ENCODE measurements at places on chromosomes 3 and 15. TPM values are rescaled to one million over a fixed set of nuclear protein-coding genes. Genes with fewer than 3 reads are reported as not detected.
A peak's percentile ranks its signal among the peaks of the same experiment; 100 is the strongest.

DNA sequence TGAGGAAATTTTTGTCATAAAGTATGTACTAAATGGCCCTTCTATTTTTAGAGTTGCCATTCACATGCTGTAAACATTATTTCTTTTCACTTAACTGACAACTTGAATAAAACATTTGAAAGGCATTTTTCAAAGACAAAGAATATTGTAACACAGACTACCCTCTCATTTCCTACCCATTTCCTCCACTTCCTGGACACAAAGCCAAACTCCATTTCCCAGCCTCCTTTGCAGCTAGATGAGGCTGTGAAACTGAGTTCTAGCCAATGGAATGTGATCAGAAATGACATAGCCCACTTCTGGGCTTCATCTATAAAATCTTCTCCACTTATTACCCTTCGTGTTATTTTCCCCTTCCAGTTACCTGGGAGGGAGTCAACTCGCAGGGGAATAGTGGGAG, 288.9 kb upstream of the DPH6 start:
- DNase-seq: no peak
- no peaks in the 10 kb centered on the region for H3K36me3 ChIP-seq
- H3K27me3 ChIP-seq: no peaks in the 10 kb centered on the region
- H3K4me1 ChIP-seq: peaks cover 5% of the 10 kb centered on the region
- H3K27ac ChIP-seq: no peak overlapping the region
- H3K4me3 ChIP-seq: no peak overlapping the region

Gene PAK6
- 9.4 TPM for total RNA-seq

DNA sequence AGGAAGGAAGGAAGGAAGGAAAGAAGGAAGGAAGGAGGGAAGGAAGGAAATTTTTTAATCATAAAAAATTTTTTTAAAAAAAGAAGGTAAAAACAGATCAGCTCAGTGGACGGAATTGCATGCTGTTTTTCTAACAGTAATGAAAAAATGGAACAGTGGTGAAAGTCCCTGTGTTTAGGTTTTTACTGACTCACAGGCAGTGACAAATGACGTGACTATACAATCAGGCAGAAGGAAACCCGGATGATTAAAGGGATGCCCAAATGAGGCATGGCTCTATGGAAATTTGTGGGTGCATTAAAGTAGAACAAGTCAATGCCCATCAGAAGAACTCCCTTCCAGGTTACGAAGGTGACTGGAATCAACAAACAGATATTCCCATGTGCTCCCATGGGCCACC, 135.0 kb downstream of the IMPG2 start:
- H3K4me1 ChIP-seq: no peaks in the 10 kb centered on the region
- no peaks in the 10 kb centered on the region for H3K27me3 ChIP-seq
- H3K27ac ChIP-seq: no peak overlapping the region
- no peak overlapping the region for H3K4me3 ChIP-seq
- DNase-seq: no peak
- H3K36me3 ChIP-seq: no peaks in the 10 kb centered on the region

DNA sequence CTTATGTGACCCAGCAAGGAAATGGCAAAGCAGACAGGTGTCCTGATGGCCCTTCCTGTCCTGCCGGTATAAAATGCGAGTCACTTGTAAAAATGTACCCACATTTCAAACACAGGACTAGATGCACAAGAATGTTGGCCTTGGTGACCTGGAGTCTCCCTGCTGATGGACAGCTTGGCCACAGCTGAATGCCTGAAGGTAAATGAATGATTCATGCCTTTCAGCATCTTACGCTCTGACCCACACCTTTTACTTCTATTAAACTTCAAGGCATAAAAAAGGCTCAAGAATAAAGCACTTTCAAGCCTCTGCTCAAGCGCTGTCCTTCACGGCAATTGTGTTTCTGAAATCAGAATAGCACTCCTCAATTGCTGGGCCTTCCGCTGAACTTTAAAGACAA, 228.0 kb upstream of the SLCO3A1 start:
- no peak overlapping the region for H3K4me3 ChIP-seq
- no peak overlapping the region for H3K27ac ChIP-seq
- H3K4me1 ChIP-seq: no peaks in the 10 kb centered on the region

Gene TRIM69
- 6.4 TPM for total RNA-seq

Gene MESD
- 30.2 TPM for total RNA-seq

DNA sequence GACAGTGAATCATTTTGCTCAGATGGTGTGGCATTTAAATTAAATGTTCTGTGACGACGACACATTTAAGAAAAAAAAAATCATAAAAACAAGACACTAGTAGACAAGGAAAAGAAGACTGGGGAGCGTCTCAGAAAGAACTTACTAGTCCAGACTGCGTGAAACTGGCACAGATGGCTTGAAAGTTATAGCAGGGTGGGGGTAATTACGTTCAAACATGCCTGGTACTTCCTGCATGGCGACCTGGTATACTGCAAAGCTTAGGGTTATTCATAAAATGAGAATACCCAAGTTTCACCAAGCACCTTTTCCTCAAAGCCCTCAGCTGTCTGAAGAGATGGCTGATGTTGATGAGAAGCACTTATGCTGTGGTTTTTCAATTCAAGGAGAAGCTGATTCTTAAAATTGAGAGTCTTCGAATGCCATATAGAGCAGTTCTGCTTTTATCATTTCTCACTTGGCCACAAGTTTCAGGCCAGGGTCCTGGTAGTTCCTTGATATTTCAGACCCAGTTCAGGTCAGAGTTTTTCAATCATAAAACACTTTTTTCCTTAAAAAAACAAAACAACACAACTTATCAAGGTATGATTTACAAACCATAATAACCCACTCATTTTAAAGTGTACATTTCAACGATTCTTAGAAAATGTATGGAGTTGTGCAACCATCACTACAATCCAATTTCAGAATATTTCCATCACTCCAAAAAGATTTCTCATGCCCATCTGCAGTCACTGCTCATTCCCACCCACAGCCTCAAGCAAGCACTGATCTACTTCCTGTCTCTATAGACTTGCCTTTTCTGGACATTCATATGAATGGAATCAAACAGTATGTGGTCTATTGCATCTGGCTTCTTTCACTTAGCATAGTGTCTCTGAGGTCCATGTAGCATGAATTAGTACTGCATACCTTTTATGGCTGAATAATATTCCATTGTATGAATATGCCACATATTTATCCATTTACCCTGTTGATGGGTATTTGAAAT, 24.7 kb downstream of the PCOLCE2 start:
- no peaks in the 10 kb centered on the region for H3K36me3 ChIP-seq
- H3K4me3 ChIP-seq: no peak overlapping the region
- no peak for DNase-seq
- no peaks in the 10 kb centered on the region for H3K27me3 ChIP-seq
- peak overlapping the region; percentile 26 for H3K27ac ChIP-seq

DNA sequence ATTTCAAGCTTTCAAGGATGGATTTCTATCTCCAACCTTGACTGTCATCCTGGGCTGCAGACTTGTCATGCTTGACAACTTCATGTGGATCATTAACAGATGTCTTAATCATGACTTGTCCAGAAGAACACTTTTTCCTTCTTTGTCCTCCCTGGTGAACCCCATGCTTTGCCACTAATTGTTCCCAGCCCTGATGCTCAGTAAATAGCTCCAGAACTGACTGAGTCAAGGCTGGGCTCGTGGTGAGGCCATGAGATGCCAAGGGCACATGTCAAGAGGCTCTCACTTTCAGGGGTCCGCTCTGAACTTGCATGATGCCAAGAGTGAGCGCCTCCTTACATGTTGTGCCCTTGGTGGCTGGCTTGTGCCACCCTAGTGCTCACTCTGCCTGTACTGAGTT, 48.9 kb upstream of the KY start:
- DNase-seq: no peak
- no peaks in the 10 kb centered on the region for H3K36me3 ChIP-seq
- H3K27ac ChIP-seq: no peak overlapping the region
- H3K27me3 ChIP-seq: peaks cover 38% of the 10 kb centered on the region
- no peak overlapping the region for H3K4me3 ChIP-seq

Gene ETV5
- 31.9 TPM for total RNA-seq

GRCh38 chr3:124409650-124410275, 320.5 kb upstream of the UMPS start:
- H3K4me3 ChIP-seq: no peak overlapping the region
- H3K27ac ChIP-seq: no peak overlapping the region
- H3K4me1 ChIP-seq: no peaks in the 10 kb centered on the region
- H3K27me3 ChIP-seq: no peaks in the 10 kb centered on the region

Gene AP3S2
- total RNA-seq: 45.4 TPM

DNA sequence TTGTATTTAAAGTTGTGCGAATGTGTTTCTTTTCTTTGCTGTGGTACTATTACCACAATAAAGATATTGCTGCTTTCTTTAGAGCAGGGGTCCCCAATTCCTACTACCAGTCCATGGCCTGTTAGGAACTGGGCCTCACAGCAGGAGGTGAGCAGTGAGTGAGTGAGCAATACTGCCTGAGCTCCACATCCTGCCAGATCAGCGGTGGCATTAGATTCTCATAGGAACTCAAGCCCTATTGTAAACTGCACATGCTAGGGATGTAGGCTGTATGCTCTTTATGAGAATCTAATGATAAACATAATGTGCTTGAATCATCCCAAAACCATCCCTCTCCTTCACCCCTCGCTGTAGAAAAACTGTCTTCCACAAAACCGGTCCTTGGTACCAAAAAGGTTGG, 41.6 kb downstream of the DMXL2 start:
- H3K4me3 ChIP-seq: no peak overlapping the region
- DNase-seq: no peak
- no peaks in the 10 kb centered on the region for H3K27me3 ChIP-seq
- H3K36me3 ChIP-seq: no peaks in the 10 kb centered on the region

DNA sequence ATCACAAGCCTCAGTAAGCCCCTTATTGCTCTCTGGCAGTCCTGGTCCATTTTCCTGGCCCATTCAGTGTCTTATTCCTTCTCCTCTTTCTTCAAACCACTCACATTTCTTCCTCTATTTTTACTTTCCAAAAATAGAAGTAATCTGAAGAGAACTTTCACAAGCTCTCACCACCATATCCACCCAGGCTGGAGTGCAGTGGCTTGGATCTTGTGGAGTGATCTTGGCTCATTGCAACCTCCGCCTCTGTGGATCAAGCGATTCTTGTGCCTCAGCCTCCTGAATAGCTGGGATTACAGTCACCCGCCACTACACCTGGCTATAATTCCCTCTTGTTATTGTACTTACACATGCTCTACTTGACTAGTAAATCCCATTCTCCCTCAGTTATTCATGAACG, 16.8 kb downstream of the ARMC8 start:
- H3K4me1 ChIP-seq: no peaks in the 10 kb centered on the region
- no peak overlapping the region for H3K27ac ChIP-seq
- DNase-seq: no peak
- no peaks in the 10 kb centered on the region for H3K36me3 ChIP-seq
- H3K27me3 ChIP-seq: no peaks in the 10 kb centered on the region

GRCh38 chr3:144104186-144104585, 132.6 kb downstream of the DIPK2A start:
- no peak overlapping the region for H3K4me3 ChIP-seq
- no peak overlapping the region for H3K27ac ChIP-seq
- no peak for DNase-seq
- H3K27me3 ChIP-seq: no peaks in the 10 kb centered on the region

All from H1 (cell line).